Aortic smooth muscle cell (primary cell): ENCODE measurements at places on chromosomes 2 and 18. TPM values are rescaled to one million over a fixed set of nuclear protein-coding genes. Genes with fewer than 3 reads are reported as not detected.

Gene GCKR
- 22.0 and 22.6 TPM in 2 replicates for total RNA-seq

Gene GCG
- not detected in 2 replicates for total RNA-seq

Gene KLHL41
- total RNA-seq: 0.87 and 1.1 TPM in 2 replicates

Gene IL1A
- total RNA-seq: 0.13 and 0.19 TPM in 2 replicates

Gene ASPRV1
- 0.31 and 0.53 TPM in 2 replicates for total RNA-seq

Gene INHA
- 0.13 and 0.25 TPM in 2 replicates for total RNA-seq

Gene HOXD9
- not detected in 2 replicates for total RNA-seq

Gene PECR
- total RNA-seq: 11.6 and 15.7 TPM in 2 replicates

Gene REG3A
- not detected in 2 replicates for total RNA-seq

Gene IL36RN
- not detected in 2 replicates for total RNA-seq

Gene NAT8
- total RNA-seq: not detected in 2 replicates

Gene CNDP1
- total RNA-seq: 0.06 TPM in 1 of 2 replicates, not detected in the other

Gene MALL
- total RNA-seq: 12.3 and 44.5 TPM in 2 replicates
